Tibial nerve (tissue), 4 donors: ENCODE measurements at places on chromosomes 6 and 20. TPM values are rescaled to one million over a fixed set of nuclear protein-coding genes. Genes with fewer than 3 reads are reported as not detected.

The HUS1B gene
- 8.4 TPM for total RNA-seq

GRCh38 chr6:110064744-110065524, 86.8 kb downstream of the GPR6 start:
- no peak overlapping the region for H3K4me3 ChIP-seq
- H3K36me3 ChIP-seq = no peaks in the 10 kb centered on the region
- peaks cover 4% of the 10 kb centered on the region for H3K27me3 ChIP-seq
- H3K4me1 ChIP-seq = no peaks in the 10 kb centered on the region

DNA sequence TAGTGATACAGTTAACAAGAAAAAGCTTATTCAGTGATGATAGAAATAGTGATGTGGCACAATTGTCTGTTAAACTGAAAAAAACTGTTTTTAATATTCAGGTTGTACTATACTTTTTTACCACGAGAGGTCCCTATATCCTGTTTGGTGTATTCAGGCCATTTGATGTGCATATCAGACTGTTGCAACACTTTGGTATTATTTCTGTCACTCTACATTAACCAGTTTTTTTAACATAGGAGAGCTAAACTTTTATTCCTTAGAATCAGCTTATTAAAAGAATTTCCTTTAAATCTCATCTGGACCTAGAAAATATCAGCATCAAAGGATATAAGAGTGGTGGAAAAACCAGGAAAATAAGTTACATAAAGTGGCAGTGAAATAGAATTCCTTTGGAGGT, 36.8 kb downstream of the TSPYL4 start:
- H3K4me1 ChIP-seq = no peaks in the 10 kb centered on the region
- DNase-seq = no peak

DNA sequence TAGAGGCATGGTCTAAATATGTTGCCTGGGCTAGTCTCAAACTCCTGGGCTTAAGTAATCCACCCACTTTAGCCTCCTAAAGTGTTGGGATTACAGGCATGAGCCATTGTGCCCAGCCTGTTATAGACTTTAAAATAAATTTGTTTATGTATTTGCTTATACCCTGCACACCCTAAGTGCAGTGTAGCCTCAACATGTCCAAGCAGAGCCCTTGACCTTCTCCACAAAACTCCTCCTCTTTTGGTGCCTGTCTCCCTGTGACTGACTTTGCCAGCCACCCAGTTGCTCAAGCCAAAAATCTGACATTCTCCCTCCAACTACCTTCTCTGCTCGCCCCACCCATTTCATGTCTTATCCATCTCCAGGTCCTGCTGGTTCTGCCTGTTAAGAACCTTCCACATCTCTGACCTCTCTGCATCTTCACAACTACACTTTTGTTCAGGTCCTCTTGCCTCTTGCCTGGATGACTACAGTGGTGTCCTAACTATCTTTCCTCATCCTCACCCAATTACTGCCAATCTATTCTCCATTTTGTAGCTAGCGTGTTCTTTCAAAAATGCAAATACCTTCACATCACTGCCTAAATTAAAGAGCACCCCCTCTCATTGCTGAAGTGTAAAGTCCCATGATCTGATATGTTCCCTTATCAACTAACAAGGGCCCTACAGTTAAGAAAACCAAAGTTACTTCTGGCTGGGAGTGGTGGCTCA, 11.2 kb upstream of the KIFC1 start:
- DNase-seq = no peak
- H3K27ac ChIP-seq = no peak overlapping the region
- H3K27me3 ChIP-seq = no peaks in the 10 kb centered on the region

GRCh38 chr20:56249244-56249955, 868 bp downstream of the MC3R start:
- DNase-seq = no peak
- H3K36me3 ChIP-seq = no peaks in the 10 kb centered on the region
- no peak overlapping the region for H3K4me3 ChIP-seq
- H3K27me3 ChIP-seq = no peaks in the 10 kb centered on the region
- no peaks in the 10 kb centered on the region for H3K4me1 ChIP-seq

The KCNB1 gene
- total RNA-seq = 3.9 TPM

DNA sequence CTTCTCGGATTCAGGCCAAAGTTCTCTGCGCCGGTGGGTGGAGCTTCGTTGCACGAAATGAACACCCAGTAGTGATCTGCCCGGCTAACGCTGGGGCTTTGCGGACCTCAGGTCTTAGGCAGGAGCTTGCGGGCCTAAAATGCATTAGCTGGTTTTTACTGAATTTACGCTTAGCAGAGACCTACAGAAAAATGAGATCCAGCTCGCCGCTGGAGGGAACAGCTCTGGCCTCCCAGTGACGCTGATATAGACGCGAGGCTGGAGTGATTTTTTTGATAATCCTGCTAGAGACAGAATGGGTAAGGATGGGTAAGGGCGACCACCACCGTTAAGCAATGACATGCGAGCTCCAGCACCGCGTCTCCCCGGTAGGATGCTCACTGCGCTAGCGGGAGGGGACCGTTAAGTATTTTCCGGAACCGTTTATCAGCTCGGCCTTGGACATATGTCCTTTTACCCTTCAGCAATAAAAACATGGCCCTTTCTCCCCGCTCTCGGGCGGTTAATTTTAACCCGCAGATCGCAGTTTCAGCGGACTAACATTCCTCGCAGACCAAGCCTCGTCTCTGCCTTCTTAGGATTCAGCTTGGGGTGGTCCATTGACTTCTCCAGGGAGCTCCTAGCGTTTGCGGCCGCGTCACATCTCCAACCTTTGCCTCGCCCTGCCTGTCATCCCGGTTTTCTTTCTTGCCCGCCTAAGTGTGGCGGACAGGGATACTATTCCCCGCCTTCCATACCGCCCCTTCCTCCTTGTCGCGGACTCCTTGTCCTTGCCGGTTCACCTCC, 109.3 kb downstream of the GPX5 start:
- no peak overlapping the region for H3K27ac ChIP-seq
- no peaks in the 10 kb centered on the region for H3K36me3 ChIP-seq
- no peak for DNase-seq
- H3K27me3 ChIP-seq = no peaks in the 10 kb centered on the region

DNA sequence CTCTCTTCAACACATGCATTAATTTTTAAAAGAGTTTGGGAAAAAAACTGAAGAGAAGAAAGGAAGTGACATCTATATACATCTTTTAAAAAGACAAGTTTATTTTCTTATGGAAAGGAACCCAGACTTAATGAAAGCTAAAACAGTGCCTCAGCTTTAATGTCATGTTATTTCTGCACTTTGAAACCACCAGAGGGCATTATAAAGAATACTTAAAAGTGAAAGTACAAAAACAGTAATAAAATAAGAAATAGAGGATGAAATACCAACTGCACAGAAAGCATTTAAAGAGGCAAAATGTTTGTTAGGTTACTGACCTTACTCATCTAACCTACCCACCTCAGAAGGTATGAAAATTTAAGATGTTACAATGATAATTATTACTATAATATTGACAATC, 98.8 kb downstream of the HUS1B start:
- DNase-seq = no peak
- H3K4me1 ChIP-seq = no peaks in the 10 kb centered on the region
- no peak overlapping the region for H3K4me3 ChIP-seq
- H3K27ac ChIP-seq = no peak overlapping the region

The RSPH9 gene
- total RNA-seq = not detected

DNA sequence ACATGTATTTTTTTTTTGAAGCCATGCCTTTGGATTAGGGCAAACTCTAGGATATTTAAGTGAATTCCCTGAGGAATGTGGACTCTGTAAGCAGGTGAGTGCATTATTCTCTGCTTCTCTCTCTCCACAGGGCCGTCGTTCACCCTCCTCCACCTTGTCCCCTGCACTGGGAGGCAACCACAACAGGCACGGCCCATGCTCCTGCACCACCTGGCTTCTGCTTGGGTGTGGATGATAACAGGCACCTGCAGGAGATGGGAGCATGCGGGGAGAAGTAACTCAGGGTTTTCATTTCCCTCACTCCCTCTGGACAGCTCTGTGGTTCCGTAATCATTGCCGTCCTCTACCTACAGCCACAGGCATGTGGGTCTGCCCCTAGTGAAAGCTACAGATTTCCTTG, 43.4 kb downstream of the HLA-C start:
- H3K36me3 ChIP-seq = no peaks in the 10 kb centered on the region
- no peaks in the 10 kb centered on the region for H3K27me3 ChIP-seq
- no peak for DNase-seq
- H3K4me1 ChIP-seq = no peaks in the 10 kb centered on the region
- no peak overlapping the region for H3K4me3 ChIP-seq
- H3K27ac ChIP-seq = no peak overlapping the region

DNA sequence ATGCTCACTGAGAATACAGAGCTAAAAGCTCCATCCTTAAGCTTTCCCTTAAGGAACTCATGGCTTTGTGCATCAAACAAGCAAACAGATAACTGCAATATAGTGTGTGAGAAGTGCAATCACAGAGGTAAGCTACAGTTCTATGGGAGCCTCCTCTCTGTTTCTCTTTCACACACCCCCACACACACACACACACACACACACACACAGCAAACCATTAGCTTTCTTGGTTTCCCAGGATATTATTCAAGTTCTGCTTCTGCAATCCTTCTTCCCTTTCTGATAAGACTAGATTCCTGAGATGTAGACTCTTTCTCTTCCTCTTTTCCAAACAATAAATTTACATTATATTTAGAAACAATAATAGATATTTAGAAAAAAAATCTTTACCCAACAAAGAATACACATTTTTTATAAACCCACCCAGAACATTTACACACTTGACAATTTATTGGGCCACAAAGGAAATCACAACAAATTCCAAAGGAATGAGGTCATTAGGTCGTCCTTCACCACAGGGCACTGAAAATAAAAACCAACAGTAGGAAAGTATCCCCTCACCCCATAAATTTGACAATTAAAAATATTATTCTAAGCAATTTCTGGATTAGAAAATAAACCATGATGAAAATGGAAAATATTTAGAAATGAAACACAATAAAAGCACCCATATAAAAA, 9.3 kb upstream of the GFOD1 start:
- no peaks in the 10 kb centered on the region for H3K36me3 ChIP-seq
- no peaks in the 10 kb centered on the region for H3K4me1 ChIP-seq
- DNase-seq = no peak
- no peak overlapping the region for H3K4me3 ChIP-seq

The FOXS1 gene
- total RNA-seq = 6.3 TPM

The BPIFB2 gene
- not detected for total RNA-seq

GRCh38 chr20:15065794-15066193, 728.4 kb upstream of the FLRT3 start:
- no peak overlapping the region for H3K27ac ChIP-seq
- H3K36me3 ChIP-seq = no peaks in the 10 kb centered on the region
- H3K4me3 ChIP-seq = no peak overlapping the region
- H3K27me3 ChIP-seq = no peaks in the 10 kb centered on the region

GRCh38 chr6:24051942-24052589, 73.9 kb upstream of the NRSN1 start:
- H3K36me3 ChIP-seq = no peaks in the 10 kb centered on the region
- no peak overlapping the region for H3K4me3 ChIP-seq
- H3K4me1 ChIP-seq = peaks cover 11% of the 10 kb centered on the region

The TCP11 gene
- not detected for total RNA-seq

- no peaks in the 10 kb centered on the region for H3K27me3 ChIP-seq
- no peak overlapping the region for H3K27ac ChIP-seq
- DNase-seq = no peak
- no peaks in the 10 kb centered on the region for H3K4me1 ChIP-seq
- H3K4me3 ChIP-seq = no peak overlapping the region
These were observed 183.1 kb downstream of the PRDM13 start for GRCh38 chr6:99789767-99790166.

The TRIM15 gene
- total RNA-seq = not detected

DNA sequence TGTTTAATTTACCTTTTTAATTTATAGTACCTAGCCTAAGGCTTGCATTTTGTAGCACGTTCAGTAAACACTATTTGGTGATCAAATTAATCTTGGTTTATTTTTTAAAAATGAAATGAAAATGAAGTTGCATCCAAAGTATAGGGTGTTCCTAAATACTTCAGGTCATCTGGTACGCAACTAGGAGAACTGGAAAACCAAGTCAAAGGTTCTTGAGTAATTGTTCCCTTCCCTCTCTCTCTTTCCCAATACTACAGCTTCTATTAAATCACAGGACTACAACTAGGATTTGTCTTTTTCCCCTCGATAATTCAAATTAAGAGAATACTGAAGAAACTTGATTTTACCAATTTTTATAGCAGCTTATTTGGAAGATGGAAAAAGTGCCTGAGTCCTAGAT, 27.9 kb downstream of the CSNK2A1 start:
- H3K27ac ChIP-seq = no peak overlapping the region
- no peak overlapping the region for H3K4me3 ChIP-seq
- no peaks in the 10 kb centered on the region for H3K27me3 ChIP-seq
- peaks cover 14% of the 10 kb centered on the region for H3K36me3 ChIP-seq
- H3K4me1 ChIP-seq = no peaks in the 10 kb centered on the region
- no peak for DNase-seq

The TRERF1 gene
- 5.2 TPM for total RNA-seq

DNA sequence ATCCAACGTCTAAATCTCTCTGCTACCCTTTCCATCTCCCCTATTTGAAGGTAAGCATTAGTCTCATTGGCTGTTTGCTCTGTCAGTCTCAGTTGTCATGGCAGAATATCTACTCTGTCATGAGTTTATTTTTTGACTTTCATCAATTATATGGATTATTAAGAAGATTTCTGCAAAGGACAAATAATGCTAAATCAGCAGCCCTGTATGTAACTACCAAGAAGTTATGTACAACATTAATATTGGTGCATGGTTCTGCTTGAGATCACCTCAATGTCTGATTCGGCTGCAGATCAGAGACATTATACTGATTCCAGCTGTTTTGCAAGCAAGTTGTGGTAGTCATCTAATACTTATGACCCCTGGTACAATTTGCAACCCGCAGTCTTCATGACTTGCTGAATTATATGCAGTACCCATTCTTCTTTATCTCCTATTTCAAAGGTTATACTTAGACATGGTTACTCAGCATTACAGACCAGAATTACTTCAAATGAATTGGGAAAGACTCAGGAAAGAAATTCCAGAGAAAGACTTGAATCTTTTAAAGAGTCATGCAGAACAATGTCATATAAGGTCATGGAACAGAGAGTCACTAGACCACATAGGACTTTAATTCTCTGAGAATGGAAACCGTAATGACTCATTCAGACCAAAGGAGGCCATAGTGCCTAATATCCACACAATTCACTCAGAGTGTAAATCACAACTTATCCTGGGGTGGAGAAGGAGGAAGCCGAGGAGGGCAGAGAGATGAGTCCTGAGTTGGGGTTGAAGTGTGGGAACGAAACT, 201.4 kb downstream of the IBTK start:
- H3K36me3 ChIP-seq = no peaks in the 10 kb centered on the region
- no peak overlapping the region for H3K27ac ChIP-seq
- DNase-seq = no peak
- H3K27me3 ChIP-seq = no peaks in the 10 kb centered on the region
- no peak overlapping the region for H3K4me3 ChIP-seq

The FAM83D gene
- total RNA-seq = 0.42 TPM
